Naive thymus-derived CD4-positive, alpha-beta T cell (primary cell): ENCODE measurements at places on chromosomes 5 and 9. TPM values are rescaled to one million over a fixed set of nuclear protein-coding genes. Genes with fewer than 3 reads are reported as not detected.
A peak's percentile ranks its signal among the peaks of the same experiment; 100 is the strongest.

DNA sequence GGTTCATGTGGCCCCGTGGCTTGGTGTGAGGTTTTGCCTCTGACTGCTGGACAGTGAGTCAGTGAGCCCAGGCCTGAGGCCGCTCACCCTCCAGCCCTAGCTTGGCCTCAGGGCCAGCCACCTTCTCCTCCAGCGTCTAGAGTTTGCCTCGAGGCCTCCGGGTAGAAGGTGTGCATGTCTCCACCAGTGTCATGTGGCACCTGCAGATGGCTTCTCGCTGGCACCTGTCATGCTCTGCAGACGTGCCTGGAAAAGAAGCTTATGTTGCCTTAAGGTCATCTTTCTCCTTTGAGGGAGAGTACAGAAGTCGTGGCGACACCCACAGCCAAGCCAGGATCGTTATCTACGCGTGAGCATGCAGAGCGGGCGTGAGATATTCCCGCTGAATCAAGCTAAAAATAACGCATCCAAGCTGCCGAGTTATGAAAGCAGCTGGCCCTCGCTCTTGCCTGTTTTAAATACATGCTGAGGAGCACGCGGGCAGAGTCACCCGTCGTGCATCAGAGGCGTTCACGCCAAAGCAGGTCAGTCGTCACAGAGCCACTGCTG lies 79.7 kb upstream of the FCN2 start:
- DNase-seq: no peak

Gene PCDHB7
- polyA plus RNA-seq: not detected

- no peak for DNase-seq
Observed at GRCh38 chr5:86613455-86613854, 4.3 kb upstream of the COX7C start.

Gene NPDC1
- 1.2 TPM for polyA plus RNA-seq

DNA sequence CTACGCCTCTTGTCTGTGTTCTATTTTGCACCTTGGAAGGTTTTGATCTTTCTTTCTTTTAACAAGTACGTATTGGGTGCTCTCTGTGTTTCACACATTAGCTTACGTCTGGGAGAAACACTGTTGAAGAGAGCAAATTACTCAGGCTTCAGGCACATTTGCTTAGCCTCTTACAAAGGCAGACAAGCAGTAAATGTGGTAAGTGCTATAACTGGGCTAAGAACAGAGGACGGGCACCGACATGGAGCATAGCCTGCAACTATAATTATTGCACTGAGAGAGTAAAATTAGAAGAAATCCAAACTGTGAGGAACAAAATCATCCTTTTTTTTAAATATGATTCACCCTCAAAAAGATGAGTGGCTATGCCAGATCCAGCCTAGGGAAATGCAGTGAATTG lies 9.4 kb upstream of the PARP8 start:
- DNase-seq: no peak

DNA sequence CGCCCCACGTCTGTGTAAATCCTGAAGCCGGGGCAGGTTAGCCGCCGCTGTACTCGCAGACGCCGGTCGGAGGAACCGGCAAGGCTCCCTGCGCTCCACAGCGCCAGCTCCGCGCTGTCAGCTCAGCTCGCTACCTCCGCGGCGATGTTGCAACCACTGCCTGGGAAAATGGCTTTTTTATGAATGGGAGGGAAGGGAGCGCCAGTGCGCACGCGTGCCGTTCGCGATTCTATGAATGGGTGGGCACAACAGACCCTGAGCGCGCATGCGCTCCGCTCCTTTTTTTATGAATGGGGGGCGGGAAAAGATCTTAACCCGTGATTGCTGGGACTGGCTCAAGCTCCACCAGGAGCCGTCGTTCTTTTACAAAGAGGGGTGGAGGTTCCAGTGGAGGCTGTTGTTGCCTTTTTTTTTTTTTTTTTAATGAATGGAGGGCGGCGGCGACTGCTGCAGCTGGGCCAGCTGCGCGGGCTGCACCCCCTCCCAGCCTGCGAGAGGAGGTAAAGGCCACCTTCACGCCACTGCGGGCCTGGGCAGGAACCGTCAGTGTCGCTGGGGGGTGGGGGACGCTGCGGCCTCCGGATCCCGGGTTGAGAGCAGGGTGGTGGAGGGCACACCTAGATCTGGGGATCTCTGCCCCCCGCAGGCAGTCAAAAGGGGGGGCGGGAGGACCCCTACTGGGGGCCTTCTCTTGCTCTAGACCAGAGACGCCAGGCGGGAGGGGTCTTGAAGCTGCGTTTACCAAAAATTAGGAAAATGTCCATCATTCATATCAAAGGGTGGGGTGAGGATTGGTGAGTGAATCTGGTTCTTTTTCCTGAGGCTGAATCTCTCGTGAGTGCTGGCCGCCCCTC lies at the start of gene SPRY4:
TSS of gene SPRY4 (minus strand) at position 151 of the 854 bp plus-strand sequence. CDS start 9,913 bp downstream, outside the sequence.
- peak; percentile 83 for DNase-seq

GRCh38 chr5:116371935-116372334 lies 202.7 kb downstream of the SEMA6A start:
- no peak for DNase-seq

DNA sequence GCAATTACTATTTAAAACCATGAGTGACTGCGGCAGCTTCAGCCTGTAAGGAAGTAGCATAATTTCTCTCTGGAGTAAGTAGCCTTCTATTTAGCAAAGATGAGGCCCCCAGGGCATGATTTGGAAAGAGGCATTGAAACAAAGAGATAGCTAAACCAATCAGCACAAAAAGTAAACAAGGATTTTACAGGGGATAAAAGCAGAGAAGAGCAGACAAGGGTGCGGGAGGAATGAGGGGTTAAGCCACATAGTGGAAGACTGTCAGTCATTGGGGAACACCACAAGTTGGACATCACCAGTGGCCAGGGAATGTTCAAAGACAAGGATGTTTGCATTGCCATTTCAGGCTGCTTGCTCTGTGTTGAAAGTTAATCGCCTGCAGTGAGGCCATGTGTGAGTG lies 24.0 kb upstream of the C5orf63 start:
- no peak for DNase-seq

GRCh38 chr5:141958546-141959172 lies 657 bp upstream of the PCDH12 start:
- DNase-seq: no peak

DNA sequence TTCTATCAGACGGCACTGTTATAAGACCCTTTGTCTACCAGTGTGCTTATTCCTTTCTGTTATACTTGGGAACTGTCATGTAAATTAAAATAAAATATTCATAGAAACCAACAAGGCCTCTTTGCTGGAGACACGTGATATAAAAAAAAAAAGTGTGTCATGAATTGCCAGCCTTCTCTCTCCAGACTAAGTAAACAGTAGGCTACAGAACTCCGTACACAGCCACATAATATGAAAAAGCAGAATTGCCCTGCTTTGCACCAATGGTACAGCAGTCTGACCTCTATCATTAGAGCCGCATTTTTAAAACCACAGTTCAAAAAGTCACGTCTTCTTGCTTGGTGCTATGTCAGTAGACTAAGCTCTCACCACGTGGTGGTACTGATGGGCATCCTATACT lies 231.3 kb downstream of the SEMA5A start:
- DNase-seq: no peak

GRCh38 chr5:59446356-59446755 lies 447.2 kb downstream of the PDE4D start:
- no peak for DNase-seq

Gene APBB3
- polyA plus RNA-seq: 6.8 TPM
